ENCODE measurements at places on chromosomes 4 and X. TPM values are rescaled to one million over a fixed set of nuclear protein-coding genes. Genes with fewer than 3 reads are reported as not detected.

DNA sequence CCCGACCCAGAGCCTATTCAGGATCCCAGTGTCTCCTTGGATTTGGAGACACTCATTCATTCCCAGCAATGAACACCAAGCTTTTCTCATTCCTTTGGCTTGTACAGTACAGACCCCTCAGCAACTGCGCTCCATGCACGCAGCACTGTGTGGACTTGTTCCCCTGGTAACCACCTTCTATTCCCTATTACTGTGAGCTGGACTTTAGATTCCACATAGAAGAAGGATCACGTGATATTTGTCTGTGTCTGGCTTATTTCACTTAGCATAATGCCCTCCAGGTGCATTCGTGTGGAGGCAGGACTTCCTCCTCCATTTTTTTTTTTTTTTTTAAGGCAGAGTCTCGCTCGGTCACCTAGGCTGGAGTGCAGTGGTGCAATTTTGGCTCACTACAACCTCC lies 106.4 kb downstream of the PHKA2 start:
- DNase-seq: peak; percentile 17

DNA sequence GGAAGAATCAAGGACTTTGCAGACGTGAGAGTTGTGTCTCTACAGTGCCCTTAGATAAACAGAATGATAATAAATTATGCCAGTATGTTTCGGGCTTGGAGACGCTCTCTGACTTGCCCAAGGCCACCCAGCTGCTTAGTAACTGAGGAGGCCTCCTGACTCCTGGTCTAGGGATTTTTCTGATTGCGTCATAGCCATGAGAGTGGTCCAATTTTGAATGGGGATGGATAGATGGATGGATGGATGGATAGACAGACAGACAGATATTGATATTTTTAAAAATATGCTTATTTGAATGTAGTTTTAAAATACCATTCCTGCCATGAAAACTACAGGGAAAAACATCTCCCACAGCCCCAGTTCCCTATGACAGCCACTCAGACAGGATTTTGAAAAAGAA lies 15.5 kb downstream of the ARHGAP36 start:
- no peak for DNase-seq

DNA sequence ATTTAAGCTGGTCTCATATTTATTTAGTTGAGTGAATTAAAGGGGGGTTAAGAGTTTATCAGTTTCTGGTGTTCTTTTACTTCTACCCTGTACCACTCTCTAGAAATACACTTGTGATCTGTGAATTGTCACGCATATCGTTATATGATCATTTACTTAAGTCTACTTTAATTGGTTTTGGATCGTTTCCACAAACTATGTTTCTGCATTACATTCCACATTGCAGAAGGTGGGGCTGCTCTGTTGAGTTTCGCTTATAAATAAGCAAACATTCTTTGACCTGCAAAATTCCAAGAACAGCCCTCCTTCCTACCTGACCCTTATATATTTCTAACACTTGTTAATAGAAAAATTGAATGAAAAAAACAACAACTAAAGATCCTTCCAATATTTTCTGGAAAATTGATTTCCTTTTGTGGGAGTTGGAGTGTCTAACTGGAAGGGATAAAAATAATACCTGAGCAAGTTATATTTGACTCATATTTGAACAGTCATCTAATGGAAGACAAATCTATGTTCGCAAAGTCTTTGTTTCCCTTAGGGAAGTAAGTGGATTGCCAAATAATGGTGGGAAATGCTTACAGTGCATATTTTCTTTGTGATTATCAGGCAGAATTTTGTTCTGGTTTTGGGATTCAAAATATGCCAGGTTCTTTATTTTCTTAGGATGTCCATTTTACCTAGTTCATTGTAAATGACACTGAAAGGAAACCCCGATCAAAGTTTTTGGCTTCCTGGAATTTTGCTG lies 152.7 kb downstream of the RELL1 start:
- DNase-seq: no peak

DNA sequence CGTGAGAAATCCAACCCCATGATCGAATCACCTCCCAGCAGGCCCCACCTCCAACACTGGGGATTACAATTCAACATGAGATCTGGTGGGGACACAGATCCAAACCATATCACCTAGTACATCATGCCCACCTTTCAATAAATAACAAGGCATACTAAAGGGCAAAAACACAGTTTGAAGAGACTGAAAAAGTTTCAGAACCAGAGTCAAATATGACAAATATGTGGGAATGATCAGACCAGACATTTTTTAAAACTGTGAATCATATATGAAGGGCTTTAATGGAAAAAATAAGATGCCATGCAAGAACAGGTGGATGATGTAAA lies 167.3 kb downstream of the CAMK2D start:
- no peak for DNase-seq

- DNase-seq: no peak
Measured at GRCh38 chrX:38857736-38858523, 56.7 kb downstream of the MID1IP1 start.

DNA sequence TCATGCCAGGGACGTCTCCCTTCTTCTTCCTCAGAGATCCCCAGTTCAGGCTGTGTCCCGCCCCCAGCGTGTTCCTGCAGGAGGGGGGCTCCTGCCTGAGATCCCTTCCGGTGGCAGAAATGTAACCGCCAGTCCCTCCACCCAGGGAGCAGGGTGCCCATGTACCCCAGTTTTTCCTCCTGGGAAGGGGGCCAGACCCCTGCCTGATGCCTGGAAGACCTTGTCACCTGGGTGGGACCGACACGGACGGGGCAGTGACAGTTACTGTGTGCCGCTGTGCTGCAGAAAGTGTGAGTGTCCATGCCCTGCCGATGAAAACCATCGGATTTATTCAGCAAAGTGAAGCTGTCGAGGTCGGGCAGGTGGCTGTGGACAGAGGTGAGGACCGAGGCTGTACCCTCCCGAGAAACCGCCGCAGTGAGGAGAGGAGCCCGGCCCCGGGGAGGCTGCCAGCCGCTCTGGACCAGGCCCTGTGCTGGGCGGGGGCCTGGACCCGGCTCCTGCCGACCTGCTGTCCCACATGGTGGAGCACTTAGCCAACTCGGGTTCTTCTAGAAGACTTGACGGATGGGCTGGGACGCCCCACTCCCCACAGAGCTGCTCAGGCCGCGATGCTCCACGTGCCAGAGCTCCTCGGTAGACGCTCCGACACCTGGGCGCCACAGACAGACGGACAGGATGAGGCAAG lies 36.7 kb upstream of the HMX1 start:
- peak; percentile 72 for DNase-seq

GRCh38 chrX:85836868-85837267 lies 210.5 kb downstream of the CHM start:
- DNase-seq: no peak

- no peak for DNase-seq
Measured at GRCh38 chrX:3532581-3533085, 180.8 kb downstream of the PRKX start.

- DNase-seq: no peak
Measured at GRCh38 chr4:153428941-153429475, 37.2 kb upstream of the TMEM131L start.

- no peak for DNase-seq
Measured at GRCh38 chr4:78337244-78338020, 214.1 kb upstream of the ANXA3 start.

GRCh38 chr4:48698029-48698971 lies 81.8 kb downstream of the FRYL start:
- no peak for DNase-seq

DNA sequence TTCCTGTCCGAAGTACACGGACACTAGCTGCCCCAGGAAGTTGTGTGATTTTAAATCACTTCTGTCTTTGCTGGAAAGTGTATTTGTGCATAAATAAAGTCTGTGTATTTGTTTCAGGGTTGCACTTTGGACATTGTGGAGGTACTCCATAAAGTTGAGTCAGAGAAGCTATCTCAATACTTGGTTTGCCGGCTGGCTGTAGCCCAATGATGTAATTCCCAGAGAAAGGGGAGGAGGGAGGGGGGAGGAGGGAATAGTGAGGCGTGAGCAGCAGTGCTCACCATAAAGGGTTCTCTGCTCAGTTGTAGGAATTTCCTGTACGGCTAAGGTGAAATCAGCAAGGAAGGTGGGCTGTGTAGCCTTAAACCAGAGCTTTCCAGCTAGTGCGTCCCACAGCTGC lies 7.5 kb downstream of the APEX2 start:
- DNase-seq: no peak

DNA sequence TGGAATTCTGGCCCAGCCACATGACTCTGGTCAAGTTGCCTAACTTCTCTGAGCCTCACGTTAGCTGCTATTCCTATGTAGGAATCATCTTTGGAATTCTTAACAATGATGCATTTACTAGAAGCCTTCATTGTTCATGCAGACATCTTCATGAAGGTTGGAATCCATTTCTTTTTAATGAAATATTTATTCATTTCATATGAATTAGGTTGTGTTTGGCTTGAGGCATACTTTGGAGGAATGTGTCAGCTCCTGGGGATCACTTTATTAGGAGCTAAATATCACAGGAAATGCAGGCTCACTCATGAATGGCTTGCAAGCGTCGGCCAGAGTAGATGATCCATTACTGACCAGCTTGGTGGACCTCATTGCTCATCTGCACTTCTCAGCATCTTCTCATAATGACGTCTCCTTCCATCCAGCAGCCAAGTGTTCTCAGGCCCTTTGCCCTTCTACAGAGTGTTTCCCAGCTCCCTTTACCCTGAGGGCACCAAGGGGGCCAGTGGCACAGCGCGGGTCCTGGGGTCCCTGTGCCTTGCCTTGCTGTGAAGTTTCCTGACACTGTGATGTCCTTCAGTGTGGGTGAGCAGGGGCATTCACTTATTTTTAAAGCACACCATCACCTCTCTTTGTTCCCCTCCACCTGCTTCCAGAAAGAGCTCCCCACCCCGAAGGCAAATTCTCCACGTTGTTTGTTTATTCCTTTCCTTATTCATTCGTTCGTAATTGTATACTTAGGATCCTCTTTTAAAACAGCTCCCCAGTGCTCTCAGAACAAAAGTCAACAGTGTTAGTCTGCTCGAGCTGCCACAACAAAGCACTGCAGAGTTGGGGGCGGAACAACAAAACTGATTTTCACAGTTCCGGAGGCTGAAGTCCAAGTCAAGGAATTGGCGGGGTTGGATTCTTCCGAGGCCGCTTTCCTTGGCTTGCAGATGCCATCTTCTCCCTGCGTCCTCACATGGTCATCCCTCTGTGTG lies 106.8 kb downstream of the STK32B start:
- DNase-seq: no peak

- no peak for DNase-seq
Measured at GRCh38 chrX:104968241-104968640, 252.3 kb downstream of the TEX13A start.

- DNase-seq: no peak
Measured at GRCh38 chrX:151675121-151675746, 20.0 kb upstream of the PRRG3 start.

DNA sequence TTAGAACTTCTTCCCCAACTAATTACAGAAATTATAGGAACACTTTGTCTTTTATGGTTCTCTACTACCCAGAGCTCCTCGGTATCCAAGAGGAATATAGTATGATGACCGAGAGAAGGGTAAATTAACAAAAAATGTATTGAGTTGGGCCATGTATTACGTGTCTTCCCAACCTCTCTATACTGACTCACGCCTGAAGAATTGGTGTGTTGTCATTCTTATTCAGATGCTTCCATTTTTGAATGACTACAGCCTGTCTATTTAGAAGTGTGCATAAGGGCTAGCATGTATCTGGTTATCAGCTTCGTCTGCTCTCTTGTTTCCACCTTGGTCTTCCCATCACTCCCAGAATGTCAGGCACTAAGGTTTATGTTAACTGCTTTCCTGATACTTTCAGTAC lies 24.5 kb upstream of the SCD5 start:
- DNase-seq: no peak

GRCh38 chr4:85798012-85798770 lies 323.2 kb downstream of the ARHGAP24 start:
- no peak for DNase-seq

DNA sequence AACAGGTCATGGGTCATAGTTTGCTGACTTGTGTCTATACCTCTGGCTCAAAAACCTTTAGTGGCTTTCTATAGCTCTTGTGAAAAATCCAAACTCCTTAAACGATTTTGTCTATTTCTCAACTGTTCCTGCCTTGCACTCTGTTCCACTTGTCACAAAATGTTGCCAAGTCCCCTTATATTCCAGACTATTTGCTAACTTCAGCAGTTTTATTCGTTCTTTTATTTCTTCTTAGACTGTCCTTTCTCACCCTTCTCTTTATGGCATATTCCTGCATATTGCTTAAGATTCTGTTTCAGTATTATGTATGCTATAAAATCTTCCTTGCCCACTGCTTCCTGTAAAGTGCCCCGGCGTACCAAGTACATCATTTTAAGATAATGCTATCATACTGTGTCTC lies 80.8 kb downstream of the RAB28 start:
- no peak for DNase-seq

DNA sequence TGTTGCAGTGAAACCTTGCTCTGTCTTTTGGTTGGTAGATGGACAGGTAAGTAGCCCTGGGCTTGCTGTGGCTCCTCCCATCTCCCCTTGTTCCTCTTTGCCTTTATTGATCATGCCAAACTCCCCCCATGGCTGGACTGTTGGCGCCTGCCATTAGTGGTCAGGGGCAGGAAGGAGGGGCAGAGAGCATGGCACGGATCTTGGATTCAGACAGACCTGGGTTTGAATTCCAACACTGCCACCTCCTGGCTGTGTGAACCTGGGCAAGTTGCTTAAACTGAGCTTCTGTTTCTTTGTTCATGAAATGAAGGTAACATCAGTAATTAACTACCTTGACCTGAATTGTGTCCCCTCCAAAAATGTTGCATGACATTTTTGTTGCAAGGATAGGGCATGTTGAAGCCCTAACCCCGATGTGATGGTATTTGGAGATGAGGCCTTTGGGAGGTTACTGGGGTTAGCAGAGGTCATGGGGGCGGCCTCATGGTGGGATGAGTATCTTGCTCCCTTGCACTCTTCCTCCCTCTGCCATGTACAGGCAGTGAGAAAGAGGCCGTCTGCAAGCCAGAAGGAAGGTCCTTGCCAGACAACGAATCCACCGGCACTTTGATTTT lies 6.0 kb downstream of the SLC2A9 start:
- no peak for DNase-seq

- DNase-seq: no peak
Measured at GRCh38 chrX:66731398-66731797, 92.5 kb upstream of the EDA2R start.

Gene SLC10A4
- not detected for total RNA-seq

Gene UBQLN2
- 25.8 TPM for total RNA-seq

Gene SETD7
- 35.3 TPM for total RNA-seq

Gene HERC6
- total RNA-seq: 13.2 TPM

Gene TLR8
- total RNA-seq: 22.5 TPM

Gene CT83
- total RNA-seq: not detected

Gene CHRDL1
- 27.0 TPM for total RNA-seq

Gene GPC4
- 7.7 TPM for total RNA-seq

Gene SMR3B
- total RNA-seq: not detected
